Neuronal stem cell (in vitro differentiated cells): ENCODE measurements at places on chromosomes 2 and 18.

- DNase-seq, result no peak
Measured at GRCh38 chr2:65027616-65028244, 28.5 kb upstream of the CEP68 start.

DNA sequence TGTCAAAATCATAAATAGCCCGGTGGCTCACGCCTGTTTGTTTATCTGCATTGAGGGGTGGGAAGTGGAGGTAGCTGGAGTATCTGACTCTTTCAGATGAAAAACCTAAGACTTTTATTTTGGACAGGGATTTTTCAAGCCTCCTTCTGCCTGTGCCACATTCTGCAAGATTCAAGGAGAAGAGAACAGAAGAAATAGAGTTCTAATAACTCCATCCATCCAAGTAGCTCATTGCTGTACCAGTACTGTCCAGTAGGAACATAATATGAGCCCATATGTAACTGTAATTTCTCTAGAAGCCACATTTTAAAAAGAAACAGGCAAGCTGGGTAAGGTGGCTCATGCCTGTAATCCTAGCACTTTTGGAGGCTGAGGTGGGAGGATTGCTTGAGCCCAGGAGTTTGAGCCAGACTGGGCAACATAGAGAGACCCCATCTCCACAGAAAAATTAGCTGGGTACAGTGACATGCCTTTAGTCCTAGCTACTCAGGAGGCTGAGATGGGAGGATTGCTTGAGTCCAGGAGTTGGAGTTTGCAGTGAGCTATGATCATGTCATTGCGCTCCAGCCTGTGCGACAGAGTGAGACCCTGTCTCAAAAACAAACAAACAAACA, 35.4 kb upstream of the NT5DC4 start:
- no peak for DNase-seq

DNA sequence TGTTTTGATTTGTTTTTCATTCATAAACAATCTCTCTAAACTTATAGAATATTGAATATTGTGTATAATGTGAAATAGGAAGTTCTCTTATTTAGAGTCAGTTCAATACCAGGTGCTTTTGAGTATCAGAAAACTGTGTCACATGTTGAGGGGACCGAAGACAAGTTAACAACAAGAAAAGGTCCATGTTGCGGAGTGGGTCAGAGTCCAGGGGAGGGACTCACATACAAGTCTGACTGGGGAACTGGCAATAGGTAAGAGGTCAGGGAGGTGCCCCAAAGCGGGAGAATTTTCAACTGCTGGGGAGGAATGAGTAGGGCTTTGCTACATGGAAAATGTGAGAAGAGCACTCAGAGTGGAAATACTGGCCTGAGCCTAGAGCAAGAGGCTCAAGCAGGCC, 19.8 kb upstream of the BCL11A start:
- no peak for DNase-seq

DNA sequence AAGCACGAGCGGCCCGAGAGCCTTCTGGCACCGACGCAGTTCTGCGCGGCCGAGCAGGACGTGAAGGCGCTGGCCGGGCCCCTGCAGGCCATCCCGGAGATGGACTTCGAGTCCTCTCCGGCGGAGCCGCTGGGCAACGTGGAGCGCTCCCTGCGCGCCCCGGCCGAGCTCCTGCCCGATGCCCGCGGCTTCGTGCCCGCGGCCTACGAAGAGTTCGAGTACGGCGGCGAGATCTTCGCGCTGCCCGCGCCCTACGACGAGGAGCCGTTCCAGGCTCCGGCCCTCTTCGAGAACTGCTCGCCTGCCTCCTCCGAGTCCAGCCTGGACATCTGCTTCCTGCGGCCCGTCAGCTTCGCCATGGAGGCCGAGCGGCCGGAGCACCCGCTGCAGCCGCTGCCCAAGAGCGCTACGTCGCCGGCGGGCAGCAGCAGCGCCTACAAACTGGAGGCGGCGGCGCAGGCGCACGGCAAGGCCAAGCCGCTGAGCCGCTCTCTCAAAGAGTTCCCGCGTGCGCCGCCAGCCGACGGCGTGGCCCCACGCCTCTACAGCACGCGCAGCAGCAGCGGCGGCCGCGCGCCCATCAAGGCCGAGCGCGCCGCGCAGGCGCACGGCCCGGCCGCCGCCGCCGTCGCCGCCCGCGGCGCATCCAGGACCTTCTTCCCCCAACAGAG, 70.4 kb downstream of the ARHGEF33 start:
- DNase-seq, result peak; percentile 56

DNA sequence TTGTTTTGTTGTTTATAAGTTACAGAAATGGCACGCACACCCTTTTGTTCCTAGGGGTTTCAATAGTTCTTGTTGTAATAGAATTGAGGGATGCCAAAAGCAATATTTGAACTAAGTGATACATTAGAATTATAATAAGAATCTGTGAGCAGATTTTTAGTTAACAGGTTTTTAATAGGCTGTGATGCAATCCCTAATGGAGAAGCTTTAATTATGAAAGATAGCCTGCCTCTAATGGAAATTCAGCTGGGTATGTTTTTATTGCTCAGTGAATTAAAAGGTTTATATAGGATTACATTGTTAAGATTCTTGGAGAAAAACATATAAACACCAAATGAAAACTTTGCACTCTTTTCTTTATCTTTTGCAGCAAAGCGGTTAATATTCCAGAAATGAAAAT, 131.1 kb downstream of the PPP1R1C start:
- no peak for DNase-seq

GRCh38 chr2:158633261-158633660, 161.9 kb upstream of the DAPL1 start:
- no peak for DNase-seq

DNA sequence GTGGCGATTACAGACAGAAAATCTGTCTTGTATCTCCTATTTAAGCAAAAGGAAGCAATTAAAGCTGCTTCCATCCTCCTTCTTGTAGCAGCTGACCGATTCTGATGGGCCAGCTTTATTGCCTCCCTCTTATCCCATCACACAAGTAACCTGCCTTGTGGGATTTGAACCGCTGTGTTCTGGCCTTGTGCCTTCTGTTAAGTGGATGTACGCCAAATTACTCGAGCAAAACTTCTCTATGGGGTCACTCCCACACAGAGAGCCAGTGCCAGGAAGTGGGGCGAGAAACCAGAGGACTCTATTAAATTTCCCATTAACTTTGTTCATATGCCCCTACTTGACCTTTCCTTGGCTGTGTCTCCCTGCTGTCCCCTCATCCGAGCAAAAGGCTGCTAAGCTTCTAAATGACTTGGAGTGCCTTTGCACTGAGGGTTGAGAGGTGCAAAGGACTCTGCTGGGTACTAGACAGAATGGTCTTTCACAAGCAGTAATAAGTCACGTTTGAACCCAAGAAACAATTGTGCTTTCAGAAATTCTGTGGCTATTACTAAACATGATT, 672.5 kb downstream of the MBD2 start:
- no peak for DNase-seq

GRCh38 chr2:231541645-231542044, 11.4 kb upstream of the NMUR1 start:
- no peak for DNase-seq

DNA sequence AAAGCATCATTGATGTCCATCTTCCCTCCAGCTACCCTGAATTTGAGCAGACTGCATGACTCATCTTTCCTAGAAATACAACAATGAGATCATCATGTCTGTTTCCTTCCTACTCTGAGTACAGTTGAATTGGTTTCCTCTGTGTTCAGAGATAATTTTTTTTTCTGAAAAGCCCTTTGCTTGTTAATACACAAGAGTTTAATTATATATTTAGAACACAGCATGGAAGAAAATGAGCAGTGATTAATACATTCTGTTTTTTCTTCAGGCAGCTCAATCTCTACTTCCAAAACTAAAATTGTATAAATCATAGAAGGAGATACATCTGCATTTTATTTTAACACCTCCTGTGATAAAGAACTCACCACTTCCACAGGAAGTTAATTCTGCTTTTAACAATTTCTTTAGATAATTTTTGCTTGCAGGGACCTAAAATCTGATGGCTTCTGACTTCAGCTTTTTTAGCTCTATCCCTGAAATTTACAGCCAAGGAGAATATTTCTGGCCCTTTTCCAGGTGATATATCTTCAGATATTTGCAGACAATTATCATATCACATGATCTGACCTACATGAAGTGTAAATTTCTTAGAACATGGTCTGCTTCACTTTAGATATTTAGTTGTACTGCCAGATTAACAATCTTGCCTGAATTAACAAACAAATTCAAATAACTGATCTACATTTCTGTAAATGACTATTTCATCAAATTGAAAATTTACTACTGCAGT, 249.0 kb downstream of the TRIB2 start:
- DNase-seq, result no peak

DNA sequence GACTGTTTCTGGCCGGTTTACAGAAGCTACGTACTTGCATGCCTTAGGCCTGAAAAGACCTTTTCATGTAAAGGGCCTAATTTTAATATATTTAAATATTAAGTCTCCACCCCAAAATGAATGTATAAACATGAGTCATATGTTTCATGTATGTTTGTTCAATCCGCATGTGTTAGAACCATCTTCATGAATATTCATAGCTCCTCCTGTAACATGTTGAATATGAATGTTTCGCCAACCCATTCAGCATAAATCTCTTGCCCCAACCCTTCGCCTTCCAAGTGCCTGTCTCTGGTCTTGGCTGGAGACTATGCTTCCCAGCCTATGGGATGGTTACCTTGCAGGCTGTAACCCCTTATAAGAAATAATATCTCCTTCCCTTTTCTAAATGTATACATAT, 212.5 kb downstream of the SCG2 start:
- DNase-seq, result no peak

DNA sequence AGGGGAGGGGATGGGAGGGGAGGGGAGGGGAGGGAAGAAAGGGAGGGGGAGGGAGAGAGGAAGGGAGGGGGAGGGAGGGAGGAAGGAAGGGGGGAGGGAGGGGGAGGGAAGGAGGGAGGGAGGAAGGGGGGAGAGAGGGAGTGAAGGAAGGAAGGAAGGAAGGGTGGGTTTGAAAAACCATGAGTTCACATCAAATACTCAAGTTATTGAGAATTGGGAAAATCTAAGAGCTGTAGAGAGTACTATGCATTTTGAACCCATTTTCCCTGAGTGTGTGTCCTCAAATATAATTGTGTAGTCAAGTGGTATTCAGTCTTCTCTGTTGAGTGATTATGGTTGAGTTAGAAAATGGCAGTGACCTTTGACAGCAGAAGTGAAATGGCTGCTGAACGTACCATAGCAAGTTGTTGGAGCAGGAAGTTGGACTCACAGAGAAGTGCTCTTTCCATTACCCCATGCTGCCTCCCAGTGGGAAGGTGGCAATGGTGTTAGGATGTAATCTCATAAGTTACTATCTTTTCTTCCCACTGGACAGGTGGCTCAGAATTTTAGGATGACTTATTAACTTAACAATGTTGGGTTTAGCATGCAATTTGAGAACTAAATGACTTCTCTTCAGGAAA, 214.6 kb downstream of the SETBP1 start:
- no peak for DNase-seq

DNA sequence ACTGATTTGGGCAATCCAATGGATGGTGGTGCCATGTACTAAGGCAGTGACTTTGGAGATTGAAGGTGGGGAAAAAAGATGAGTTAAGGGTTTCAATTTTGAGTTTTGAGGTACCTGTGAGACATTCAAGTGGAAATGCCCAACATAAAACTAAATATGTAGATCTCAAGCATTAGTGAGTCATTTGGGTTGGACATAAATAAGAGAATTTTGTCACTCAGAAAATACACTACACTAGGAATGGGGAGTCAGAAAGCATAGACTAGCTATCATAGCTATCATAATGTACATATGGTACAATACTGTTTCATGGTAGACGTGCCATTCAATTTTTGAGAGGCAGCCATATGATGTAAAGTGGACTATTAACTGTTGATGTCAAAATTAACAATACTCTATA, 56.1 kb downstream of the FBXO11 start:
- no peak for DNase-seq

- no peak for DNase-seq
Measured at GRCh38 chr2:227407591-227408151, 19.9 kb upstream of the SCYGR1 start.

DNA sequence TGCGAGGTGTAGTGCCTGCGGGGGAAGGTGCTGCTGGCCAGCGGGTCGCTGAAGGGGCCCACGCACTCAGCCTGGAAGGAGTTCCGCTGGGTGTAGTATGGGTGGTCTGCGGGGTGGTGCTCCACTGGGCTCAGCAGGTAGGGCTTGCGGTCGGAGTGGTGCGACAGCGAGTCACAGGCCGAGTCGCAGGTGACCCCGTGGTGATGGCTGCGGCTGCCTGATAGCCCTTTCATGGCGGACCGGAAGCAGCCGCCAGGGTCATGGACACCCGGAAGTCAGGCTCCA, 429.8 kb downstream of the TGIF1 start:
- DNase-seq, result no peak

- DNase-seq, result no peak
Measured at GRCh38 chr18:40485318-40485717, 1469.7 kb upstream of the PIK3C3 start.

DNA sequence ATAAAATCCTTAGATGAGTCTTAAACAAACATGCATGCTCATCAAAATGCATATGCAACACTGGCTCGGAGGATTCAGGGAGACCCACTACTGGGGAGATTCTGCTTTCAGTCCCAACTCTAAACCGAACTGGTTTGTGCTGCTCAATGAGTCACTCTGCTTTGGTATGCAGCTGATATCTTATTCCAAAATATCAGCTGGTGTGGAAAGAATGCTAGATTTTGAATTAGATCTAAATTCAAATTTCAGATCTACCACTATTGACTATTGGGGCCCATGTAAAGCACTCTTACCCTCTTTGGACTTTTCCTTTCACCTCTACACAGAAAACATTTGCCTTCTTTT, 39.2 kb upstream of the TTN start:
- no peak for DNase-seq

DNA sequence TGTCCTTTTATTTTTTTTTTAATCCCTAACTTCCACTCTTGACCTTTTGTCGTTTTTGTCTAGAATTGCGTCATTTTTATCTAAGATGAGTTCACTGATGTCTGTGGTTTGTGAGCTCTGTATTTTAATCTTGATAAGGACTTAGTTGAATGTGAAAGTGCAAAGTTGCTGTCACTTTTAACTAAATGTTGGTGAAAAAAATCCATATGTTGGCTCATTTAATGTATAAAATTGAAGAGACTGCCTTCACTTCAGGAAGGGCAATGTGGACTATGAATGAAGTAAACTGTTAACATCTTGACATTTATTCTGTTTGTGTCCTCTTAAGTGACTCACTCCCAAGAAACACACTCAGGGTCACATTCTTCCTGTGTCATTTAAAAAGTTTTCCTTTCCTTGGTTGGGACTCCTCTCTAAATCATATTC, 256.6 kb upstream of the RASGRP3 start:
- DNase-seq, result no peak

- DNase-seq, result no peak
Measured at GRCh38 chr2:49567811-49568600, 413.7 kb upstream of the FSHR start.
